Activated CD4-positive, alpha-beta T cell treated with anti-CD3 and anti-CD28 coated beads for 4 hours (primary cell): ENCODE measurements at places on chromosomes 4 and X.

DNA sequence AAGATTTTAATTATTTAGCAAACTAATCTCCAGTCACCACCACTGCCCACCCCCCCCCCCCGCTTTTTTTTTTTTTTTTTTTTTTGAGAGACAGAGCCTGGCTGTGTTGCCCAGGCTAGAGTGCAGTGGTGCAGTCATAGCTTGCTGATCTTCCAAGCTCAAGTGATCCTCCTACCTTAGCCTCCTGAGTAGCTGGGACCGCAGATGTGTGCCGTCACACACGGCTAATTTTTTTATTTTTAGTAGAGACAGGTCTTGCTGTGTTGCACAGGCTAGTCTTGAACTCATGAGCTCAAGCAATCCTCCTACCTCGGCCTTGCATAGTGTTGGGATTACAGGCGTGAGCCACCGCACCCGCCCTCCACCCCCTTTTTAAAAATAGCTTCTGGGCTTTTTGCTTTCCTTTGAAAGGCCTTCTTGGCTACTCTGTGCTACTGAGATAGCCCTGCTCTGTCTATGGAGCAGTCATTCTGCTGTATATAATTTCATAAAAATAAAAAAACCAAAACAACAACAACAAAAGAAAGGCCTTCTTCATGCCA is 18.7 kb downstream of the TXLNG start:
- DNase-seq, result no peak

DNA sequence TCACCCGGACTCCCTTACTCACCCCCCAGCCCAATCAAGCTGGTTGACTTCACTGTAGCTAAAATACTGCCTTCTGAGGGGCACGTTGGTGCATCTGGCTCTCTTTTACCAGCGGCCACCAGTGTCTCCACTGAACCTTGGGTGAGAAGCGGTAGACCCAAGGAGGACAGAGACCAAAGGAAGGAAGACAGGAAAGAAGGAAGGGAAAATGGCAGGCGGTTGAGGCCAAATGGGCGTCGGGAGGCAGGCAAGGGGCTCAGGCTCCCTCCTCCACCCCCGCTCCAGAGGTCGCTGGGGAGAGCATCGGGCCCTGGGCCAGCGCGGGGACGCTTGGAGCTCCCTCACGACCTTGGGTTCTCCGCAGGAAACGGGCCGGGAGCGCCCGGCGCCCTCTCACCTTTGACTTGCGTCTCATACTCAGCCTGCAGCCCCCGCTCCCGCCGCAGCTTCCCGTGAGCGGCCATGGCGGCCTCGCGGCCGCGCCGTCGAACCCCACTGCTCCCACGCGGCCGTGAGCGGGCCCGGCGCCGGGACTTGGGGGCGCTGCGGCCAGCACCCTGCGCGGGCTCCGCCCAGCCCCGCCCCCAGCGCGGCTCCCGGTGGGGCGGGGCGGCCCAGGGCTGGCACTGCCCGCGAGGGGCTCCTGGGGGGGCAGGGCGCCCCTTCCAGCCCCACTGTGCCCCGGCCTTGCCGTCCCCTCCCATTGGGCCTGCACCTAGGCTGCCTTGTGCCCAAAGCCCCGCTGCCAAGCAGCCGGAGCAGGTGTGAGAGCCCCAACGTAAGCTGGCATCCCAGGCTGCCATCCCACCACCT is at the start of gene ARHGAP4:
ARHGAP4 (minus strand) TSS at position 526 of the 813 bp plus-strand sequence; CDS start at position 464, 62 bp downstream.
- DNase-seq, result peak; percentile 40

- no peak for DNase-seq
Observed at GRCh38 chrX:85114776-85115175, 111.1 kb downstream of the APOOL start.

GRCh38 chr4:127249066-127249766 is 383.5 kb upstream of the INTU start:
- no peak for DNase-seq

DNA sequence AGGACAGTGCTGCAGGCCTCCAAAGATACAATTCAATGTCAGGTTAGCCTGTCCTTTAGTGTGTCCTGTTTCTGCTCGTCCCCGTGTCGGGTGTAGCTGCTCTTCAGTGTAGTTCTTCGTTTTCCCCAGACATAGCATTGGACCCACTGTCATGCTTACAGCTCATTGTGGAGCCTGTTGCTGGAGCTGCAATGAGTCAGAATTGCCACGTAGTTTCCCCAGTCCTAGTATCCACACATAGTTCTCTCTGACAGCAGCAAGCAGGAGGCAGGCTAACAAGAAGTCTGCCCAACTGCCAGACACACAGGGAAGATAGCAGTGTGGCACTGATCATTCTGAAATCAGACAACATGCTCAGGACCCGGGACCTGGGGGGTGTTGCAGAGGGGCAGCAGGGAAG is 49.2 kb downstream of the MOSPD2 start:
- DNase-seq, result no peak

DNA sequence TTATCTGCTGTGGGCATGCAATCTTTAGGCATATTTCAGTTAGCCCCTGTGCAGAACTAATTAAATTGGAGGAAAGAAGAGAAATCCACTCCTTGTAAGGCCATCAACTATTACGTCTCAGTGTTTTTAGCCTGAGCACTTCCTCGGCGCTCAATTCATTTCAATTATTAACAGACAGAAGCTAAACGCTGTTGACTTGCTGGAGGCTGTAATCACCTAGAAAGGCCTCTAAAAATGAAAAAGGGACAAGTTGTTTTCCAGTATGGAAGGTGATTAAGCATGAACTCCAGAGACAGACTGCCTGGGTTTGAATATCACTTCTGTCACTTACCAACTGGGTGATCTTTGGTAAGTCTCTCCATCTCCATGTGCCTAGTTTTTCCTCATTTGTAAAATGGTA is 59.6 kb downstream of the LEF1 start:
- no peak for DNase-seq

- DNase-seq, result no peak
Observed at GRCh38 chrX:15435836-15436619, 51.8 kb upstream of the VEGFD start.
